Small intestine (tissue), 16 donors: ENCODE measurements at places on chromosomes 16 and 17.

DNA sequence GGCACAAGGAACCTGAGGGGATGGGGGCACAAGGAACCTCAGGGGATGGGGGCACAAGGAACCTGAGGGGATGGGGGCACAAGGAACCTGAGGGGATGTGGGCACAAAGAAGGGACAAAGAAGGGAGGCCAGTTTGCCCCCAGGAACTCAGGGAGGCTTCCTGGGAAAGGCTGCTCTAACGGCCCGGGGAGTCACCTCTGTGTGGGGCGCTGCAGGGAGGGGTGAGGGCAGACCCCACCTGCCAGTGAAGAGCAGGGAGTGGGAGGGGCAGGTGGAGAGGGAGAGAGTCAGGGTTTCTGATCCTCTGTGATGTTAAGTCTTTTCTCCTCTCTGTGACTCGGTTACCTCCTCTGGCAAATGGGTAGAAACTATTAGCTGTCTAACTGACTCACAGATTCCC lies 57.7 kb downstream of the TIMM22 start:
- DNase-seq, result no peak

GRCh38 chr17:67030641-67031040 lies 13.7 kb upstream of the CACNG1 start:
- DNase-seq, result no peak

DNA sequence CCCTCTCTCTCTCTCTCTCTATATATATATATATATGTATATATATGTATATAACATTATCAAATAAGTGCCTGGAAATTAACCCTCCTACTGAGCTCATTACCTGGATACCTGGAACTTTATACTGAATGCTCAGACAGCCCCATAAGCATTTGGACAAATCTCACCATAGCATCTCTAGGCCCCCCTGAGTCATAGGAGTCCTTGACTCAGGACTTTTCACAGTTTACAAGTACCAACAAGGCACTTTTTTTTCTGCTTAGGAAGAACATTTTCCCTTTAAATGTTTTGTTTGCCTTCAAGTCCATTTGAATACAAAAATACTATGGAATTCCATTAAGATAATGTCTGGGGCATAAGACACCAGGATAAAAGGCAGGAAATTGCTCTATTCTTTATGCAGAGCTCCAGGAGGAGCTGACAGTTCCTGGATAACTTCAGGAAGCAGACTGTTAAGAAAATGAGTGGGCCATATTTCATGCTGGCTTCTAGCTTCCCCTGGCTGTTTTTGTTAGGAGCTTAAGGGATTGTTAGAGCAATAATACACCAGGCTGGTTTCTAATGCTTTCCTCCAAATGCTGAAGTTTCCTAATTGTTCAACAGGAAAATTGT lies 171.7 kb upstream of the ASIC2 start:
- DNase-seq, result peak; percentile 6

DNA sequence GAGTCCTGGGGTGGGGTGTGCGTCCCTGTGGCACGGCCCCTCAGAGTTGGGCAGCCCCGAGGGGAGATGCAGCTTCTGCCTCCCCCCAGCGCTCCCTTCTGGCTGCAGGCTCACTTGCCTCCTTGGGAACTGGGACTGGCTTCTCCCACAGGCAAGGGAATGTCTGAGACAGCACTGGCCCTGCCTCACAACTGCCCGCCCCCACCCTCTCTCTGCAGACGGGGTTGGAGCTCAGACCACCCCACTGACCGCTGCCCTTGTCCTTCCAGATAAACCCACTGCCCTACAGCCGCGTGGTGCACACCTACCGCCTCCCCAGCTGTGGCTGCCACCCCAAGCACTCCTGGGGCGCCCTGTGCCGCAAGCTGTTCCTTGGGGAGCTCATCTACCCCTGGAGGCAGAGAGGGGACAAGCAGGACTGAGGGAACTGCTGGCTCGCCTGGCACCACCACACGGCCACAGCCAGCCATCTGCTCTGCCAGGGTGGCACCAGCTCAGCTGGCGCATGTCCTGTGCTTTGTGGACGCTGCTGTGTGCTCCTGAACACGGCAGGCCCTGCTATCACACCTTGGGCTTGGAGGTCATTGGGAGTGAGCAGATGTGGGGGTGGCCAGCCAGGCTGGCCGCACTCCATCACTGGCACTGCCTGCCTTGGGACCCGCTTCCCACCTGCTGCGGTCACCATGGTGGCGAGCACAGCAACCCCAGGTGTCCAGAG lies 7.1 kb upstream of the RAB40C start:
- no peak for DNase-seq
